Activated CD8-positive, alpha-beta memory T cell treated with anti-CD3 and anti-CD28 coated beads for 1 hour (primary cell): ENCODE measurements at places on chromosomes 11 and 22.

DNA sequence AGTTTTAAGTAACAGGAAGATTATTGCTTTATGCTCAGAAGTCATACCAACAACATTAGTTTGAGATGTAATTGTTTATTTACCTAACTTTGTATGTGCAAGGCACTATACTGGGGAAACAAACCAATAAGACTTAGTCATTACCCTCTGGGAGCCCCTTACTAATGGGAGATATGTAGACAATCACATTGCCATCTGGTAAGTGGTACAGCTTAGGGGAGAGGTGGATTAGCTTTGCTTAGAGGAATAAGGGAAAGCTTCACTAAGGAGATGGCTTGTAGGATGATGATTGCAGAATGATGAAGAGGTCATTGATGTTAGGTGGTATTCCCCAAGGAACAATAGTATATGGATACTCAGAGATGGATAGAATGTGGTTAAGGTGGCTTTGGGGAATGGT, 17.5 kb downstream of the EMSY start:
- DNase-seq = no peak

- no peak for DNase-seq
Measured at GRCh38 chr11:35232891-35233330, 93.9 kb downstream of the CD44 start.

DNA sequence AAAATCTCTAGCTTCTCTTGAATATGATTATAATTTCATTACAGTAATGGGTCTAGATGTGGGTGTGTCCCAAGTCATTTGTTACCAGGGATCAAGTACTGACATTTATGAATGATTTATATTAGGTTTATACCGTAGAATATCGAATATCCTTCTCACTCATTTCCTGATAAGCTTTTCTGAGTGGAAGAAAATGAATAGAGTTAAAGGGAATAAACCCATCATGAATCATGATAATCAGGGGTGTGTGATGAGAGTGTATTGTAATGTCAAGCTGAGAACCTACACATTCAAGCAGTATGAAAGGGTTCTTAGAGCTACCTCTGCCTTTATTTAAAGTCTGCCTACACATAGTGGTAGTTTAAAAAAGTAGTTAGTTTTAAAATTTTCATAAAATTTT, 17.3 kb downstream of the MED17 start:
- no peak for DNase-seq

- peak; percentile 59 for DNase-seq
Measured at GRCh38 chr11:121464352-121464946, 11.7 kb upstream of the SORL1-AS1 start.

DNA sequence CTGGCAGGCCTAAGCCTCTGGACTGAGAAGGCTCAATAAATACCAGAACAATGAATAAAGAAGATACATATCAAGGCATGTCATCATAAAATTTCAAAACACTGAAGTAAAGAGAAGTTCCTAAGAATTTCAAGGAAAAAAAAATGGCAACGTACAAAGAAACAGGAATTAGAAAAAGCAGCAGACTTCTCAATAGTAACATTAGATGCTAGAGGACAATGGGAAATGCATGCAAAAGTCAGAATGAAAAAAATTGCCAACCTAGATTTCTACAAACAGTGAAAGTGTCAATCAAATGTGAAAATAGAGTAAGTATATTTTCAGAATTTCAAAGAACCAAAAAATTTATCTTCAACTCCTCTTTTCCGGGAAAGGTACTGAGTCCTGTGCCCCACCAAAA, 125.0 kb downstream of the KCNC1 start:
- DNase-seq = no peak

GRCh38 chr22:37277384-37277783, 4.9 kb upstream of the CYTH4 start:
- no peak for DNase-seq

- no peak for DNase-seq
Measured at GRCh38 chr11:75246671-75247350, 6.2 kb downstream of the TPBGL start.

DNA sequence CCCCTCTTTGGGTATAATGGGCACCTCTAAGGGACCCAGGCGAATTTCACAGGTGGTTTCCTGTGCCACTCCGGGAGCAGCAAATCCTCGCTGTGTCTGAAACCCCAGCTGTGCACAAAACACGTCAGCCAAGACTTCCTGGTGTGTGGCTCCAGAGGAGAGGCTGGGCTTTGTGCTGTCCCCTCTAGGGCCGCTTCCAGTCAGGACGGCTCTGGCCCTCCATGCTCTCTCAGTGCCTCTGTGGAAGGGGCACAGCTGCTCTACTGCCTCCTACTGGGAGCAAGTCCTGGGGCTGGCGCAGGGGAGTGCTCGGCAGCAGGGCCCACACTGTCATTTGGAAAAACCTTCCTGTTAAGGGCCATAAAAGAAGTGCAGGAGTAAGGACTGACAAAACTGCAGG, 23.7 kb upstream of the ARFGAP3 start:
- DNase-seq = no peak

GRCh38 chr11:2922655-2923054, 6.6 kb downstream of the PHLDA2 start:
- no peak for DNase-seq

GRCh38 chr11:133902506-133902905, 54.3 kb downstream of the IGSF9B start:
- no peak for DNase-seq

DNA sequence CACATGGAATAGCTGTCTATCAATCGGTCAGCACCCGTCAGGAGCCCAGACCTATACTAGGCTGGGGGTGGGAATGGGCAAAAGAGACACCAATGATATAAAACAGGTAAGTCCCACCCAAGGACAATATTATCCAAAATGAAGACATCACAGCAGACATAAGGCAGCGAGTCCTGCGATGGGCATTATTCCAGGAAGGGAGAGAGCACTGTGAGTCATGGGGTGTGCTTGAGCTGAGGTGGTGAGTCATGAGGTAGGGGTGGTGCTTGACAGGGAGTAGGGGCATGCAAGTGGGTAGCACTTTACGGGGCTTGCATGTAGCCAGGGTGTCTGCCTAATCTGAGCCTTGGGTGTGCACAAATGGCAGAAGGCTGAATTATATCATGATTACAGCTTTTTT, 605.0 kb upstream of the CADM1 start:
- DNase-seq = no peak

DNA sequence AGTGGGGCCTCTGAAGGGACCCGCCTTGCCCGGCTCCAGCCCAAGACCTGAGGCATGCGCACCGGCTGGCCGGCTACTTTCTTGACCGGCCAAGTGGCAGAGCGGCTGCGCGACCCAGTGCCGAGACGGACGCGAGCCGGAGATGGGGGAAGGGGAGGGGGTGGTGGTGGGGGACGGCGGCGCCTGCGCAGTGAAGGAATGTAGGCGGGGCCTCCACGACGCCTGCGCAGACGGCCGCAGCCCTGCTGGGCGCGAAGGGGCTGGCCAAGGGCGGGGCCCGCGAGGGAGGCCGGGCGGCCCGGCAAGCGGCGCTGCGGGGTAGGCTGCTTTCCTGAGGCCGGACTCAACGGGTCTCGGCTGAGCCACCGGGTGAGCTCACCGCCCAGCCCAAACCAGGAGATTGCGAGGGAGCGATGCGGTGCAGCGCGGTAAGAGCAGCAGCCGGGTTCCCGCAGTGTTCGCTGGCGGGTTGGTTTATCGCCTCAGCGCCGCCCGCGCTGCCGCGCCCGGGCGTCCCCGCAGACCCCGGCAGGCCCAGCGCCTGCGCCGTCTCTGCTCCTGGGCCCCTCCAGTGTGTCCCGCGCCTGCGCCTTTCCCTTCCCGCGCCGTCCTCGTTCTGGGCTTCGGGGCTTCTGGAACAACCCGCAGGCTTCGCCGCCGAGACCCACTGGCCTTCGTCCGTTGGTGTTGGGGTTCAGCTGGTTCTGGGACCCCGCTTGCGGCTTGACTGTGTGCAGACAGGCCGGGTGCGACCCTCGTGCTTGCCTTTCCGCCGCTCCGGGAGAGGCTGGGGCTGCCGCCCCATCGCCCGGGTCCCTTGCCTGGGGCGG, at the start of gene SPECC1L:
Gene SPECC1L, plus strand, starts transcription at position 276 of the 830 bp plus-strand sequence. CDS start 31,401 bp downstream, outside the sequence.
- peak; percentile 67 for DNase-seq

DNA sequence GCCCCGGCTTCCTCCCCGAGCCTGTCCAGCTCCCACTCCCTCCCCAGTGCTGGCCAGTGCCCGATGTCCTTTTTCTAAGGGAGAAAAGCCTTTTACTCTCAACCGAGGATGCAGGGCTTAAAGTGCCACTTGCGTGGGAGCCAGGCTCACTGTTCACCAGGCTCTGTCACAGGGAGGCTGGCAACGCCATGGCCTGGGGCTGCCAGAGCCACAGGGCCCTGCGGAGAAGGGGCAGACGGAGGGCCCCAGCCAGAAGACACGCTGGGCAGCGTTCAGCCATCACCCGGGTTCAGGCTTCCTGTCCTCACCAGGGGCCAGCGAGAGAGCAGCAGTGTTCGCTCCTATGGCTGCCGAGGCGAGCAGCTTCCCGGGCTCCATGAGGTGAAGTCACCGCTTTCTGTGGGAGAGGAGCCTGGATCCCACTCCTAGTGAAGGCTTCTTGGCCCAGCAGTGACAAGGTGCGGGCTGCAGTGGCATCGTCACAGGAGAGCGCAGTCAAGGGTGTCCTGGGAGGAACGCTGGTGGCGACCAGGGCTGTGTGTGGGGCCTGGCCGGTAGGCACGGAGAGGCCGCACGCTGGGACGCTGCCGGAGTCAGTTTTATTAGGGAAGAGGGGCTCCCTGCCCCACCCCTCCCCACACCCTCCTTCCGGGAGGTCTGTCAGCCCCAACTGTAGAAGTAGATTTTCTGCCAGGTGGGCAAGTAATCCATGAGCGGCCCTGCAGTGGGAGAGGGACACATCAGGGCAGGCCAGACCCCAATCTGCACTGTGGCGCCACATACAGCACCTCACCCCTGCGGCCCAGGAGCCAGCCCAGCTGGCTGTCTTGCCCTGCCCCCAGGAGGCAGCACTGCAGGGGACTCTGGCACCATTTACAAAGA, 2.8 kb upstream of the FREY1 start:
- DNase-seq = no peak

DNA sequence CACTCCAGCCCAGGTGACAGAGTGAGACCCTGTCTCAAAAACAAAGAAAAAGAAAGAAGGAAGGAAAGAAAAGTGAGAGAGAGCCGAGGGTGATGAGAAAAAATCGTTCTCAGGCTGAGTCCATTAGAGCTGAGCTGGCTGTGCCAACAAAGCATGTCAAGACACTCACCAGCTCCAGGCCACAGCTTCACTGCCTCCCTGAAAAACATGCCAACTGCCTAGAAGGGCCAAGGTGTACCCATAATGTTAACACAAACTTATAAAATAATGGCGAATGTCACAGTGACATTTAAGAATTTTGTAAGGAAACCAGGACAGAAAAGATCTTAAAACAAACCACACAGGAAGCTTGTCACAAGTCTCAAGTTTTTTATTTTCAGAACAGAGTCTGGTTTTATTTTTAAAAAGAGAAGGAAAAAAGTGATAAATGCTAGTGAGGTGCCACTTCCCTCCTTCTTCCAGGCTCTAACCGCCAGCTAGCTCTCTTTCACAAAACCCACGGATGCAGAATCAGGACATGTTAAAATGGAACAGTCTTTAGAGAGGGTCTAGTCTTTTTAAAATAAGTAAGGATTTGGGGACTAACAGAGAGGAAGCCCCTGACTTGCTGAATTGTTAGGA, 5.1 kb downstream of the TMEM121B start:
- no peak for DNase-seq

- peak; percentile 84 for DNase-seq
Measured at GRCh38 chr22:19479355-19480172, at the start of gene CDC45. Gene CDC45, plus strand, starts transcription at chr22:19479920. Its CDS starts 49 bp downstream, at chr22:19479969.

DNA sequence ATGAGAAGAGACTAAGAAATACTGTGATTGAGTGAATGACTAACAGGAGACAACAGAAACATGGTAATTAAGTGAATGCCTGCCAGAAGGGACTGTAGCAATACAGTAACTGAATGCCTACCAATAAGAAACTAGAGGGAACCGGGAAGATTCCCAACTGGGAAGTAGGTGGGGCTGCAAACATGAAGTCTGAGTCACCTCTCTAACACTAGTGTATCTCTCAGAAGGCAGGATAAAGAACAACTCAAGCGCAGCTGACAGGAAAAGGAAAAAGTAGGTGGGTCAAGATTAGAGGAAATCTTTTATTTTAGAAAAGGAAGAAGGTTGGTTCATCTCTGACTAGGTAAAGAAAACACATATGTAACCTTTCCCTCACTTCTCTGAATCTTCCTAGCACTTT, 14.0 kb downstream of the C11orf42 start:
- DNase-seq = no peak

- DNase-seq = no peak
Measured at GRCh38 chr11:134759274-134759673, 347.2 kb upstream of the B3GAT1 start.

GRCh38 chr11:73797457-73797856, 9.8 kb downstream of the MRPL48 start:
- no peak for DNase-seq

DNA sequence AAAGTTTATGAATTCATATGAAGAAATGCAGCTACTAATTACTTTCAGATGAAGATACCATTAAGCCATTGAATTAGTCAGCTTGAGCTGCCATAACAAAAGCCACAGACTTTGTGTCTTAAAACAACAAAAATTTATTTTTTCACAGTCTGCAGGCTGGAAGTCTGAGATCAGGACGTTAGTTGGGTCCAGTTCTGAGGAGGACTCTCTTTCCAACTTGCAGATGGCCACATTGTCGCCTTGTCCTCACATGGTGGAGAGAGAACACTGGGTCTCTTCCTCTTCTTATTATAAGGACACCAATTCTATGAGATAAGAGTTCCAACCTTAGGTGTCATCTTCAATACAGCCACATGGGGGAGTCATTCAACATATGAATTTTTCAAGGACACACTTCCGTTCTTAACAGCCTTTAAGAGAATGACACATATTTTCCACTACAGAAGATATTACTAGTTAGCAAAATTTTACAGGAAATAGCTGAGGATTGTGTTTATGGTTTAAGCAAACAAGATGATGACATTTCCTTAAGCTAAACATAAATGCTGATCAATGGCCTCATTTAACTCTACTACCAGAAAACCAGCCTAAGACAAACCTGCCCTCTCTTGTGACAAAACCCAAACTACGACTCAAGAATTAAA, 56.0 kb downstream of the DCUN1D5 start:
- no peak for DNase-seq

- peak; percentile 49 for DNase-seq
Measured at GRCh38 chr11:45899448-45900174, 7.5 kb downstream of the FREY1 start.

GRCh38 chr11:13644997-13645687, 23.3 kb upstream of the FAR1 start:
- DNase-seq = no peak

GRCh38 chr11:5618807-5619206, 6.0 kb upstream of the TRIM34 start:
- no peak for DNase-seq
